Panc1 (cell line): ENCODE measurements at places on chromosomes 3 and 15.

DNA sequence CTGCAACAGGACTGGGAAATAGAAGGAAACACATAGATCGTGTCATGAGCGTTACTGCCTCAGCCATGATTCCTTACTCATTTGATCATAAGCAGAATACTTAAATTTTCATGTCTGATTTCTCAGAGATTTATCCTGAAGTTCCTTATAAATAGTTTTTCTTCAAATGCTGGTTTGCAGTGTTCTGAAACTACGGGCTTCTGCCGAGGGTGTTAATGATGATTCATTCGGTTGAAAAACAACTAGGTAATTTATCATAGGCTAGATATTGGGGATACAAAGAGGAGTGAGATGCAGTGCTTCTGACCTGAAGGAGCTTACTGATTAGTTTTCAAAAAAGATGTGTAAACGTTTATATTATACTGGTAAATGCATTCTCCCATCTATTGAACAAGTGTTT, 428.9 kb downstream of the NLGN1 start:
- no peak for DNase-seq

- DNase-seq: no peak
Observed at GRCh38 chr3:183560607-183561006, 5.1 kb upstream of the KLHL6 start.

DNA sequence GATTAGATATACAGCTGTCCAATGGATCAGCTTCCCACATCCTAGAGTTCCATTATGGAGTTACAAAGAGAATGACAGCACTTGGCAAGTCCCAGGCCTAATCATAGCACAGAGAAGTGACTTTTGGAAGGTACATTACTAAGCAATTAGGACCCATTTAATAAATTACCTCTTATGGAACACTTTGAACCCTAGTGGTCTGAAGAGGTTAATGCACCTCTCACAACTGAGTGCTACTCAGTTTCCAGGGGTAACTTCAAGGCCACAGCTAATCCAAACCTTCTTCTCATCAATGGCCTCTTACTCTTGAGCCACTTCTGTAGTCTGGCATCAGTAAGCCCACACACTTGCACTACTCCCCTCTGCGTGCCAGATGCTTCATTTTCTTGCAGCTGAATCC, 34.9 kb upstream of the MEIS2 start:
- DNase-seq: no peak

GRCh38 chr3:39445927-39446326, 21.6 kb upstream of the MOBP start:
- no peak for DNase-seq

DNA sequence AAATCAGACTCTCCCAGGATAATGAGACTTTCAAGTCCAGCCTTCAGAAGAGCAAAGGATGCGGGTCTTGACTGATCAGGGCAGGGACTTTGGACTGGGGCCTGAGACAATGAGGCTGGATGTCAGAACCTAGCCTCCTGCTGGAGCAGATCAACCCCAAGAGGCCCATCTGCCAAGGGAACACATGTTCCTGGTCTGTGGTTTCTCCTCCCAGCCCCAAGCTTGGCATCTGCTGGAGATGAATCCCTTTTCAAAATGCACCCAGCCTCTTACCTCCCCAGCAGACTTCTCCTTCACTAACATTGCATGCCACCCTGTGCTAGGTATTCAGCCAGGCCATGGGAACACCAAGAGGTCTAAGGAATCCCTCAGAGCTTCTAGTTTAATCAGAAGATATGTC, 43.7 kb upstream of the MFGE8 start:
- no peak for DNase-seq

GRCh38 chr3:52088445-52089367, 32.3 kb upstream of the DUSP7 start:
- DNase-seq: no peak

DNA sequence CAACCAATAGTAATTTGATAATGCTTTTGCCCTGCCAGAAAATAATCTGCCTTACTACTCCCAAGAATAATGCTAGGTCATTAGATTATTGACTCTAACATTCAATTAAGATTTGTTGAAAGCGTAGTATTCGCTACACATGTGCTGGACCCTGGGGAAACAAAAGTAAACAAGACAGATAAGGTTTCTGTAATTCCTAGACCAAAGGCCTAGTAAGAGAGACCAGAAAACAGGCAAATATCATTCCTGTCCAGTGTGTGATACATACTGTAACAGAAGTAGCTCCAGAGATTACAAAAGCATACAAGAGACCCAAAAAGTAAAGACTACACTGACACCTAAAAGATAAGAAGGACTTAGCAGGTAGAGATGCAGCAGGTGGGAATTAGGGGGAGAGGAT, 60.8 kb downstream of the PLOD2 start:
- DNase-seq: no peak

GRCh38 chr15:58224068-58224467, 85.9 kb downstream of the AQP9 start:
- DNase-seq: no peak

GRCh38 chr3:170947018-170947769, 38.8 kb upstream of the EIF5A2 start:
- no peak for DNase-seq

- DNase-seq: no peak
Observed at GRCh38 chr3:192850451-192850981, 67.1 kb downstream of the MB21D2 start.

- DNase-seq: no peak
Observed at GRCh38 chr3:195240939-195241338, 30.0 kb downstream of the XXYLT1 start.

DNA sequence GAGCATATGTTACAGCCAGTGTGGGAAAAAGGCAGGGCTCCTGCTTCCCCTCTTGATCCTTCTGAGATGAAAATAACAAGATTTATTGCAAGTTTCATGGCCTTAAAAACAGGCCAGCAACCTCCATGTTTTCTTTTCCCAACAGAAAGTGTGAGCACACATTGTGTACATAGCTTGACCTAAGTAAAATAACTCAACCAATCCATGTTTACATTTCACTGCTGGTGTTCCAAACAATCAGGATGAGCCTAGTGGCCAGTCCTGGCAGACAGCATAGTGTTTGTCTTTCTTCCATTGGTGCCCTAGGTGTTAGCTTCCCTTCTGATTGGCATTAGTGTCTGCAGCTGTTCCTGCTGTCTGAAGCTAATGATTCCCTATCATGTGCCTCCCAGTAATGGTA, 847.7 kb downstream of the EPHA3 start:
- DNase-seq: no peak

GRCh38 chr3:116417151-116417550, 28.1 kb downstream of the LSAMP start:
- DNase-seq: no peak

- DNase-seq: no peak
Observed at GRCh38 chr3:48945891-48946549, 27.4 kb downstream of the ARIH2 start.

GRCh38 chr15:38733331-38733730, 168.7 kb upstream of the RASGRP1 start:
- no peak for DNase-seq

GRCh38 chr3:125166599-125167136, 45.9 kb downstream of the SLC12A8 start:
- no peak for DNase-seq

DNA sequence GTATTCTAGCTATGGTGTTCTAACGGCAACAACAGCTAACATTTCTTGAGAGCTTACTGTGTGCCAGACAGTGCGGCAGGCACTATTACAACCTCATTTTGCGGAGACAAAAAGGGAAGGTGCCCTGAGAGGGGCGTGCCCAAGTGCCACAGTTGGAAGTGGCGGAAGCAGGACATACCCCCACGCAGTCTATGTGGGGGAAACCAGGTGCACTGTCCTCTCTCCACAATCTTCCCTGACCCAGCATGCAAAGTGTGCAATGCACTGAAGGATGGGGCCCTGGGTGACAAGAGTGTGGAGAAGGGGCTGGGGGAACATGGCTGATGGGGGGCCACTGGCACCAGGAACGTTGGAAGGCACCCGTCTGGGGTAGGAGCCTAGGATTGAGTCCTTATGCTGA, 8.6 kb downstream of the ANP32A start:
- no peak for DNase-seq

GRCh38 chr3:31448035-31448881, 84.5 kb upstream of the STT3B start:
- no peak for DNase-seq

- no peak for DNase-seq
Observed at GRCh38 chr3:30548600-30548999, 57.8 kb upstream of the TGFBR2 start.

DNA sequence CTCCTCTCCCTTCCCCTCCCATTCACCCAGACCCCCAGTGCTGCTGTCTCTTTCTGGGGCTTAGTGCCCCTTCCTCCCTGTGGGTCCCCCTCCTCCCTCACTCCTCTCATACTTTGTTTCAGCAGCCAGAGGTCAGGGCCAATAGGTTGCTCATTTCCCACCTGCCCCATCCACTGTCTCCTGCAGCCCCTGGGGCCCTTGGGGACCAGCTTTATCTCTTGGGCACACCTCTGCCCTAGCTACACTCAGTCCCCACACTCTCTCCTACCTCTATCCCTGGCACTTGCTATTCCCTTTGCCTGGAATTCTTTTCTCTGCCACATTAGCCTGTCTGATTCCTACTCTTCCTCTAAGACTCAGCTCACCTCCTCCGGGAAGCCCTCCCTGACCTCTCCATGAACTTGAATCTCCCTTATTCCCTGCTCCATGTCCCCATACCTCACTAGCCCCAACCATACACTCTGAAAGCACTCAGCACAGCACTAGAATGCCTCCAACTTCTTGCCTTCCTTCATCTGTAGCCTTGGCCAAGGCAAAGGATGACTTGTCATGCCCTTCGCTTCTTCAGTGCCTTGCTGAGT, 14.6 kb downstream of the ANPEP start:
- no peak for DNase-seq

- DNase-seq: no peak
Observed at GRCh38 chr3:38549082-38549481, 52.9 kb downstream of the EXOG start.

DNA sequence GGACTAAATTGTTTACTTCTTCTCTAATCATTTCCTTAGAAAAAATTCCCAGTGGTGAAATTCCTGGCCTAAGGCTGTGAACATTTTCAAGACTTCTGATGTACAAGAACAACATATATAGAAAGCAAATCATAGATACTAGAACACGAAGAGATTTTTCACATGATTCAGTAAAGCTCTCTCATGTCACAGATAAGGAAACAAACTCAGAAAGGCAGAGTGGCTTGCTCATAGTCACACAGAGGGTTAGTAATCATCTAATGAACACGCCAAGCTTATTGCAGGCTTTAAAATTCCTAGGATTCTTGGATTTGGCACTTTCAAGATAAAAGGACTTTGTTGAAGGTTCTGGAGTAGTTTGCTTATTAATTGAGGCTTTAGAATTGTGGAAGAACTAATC, 26.2 kb downstream of the CRTAP start:
- DNase-seq: no peak

- no peak for DNase-seq
Observed at GRCh38 chr15:50210462-50211157, 28.6 kb downstream of the SLC27A2 start.

- no peak for DNase-seq
Observed at GRCh38 chr3:132435224-132435910, 18.1 kb downstream of the DNAJC13 start.

DNA sequence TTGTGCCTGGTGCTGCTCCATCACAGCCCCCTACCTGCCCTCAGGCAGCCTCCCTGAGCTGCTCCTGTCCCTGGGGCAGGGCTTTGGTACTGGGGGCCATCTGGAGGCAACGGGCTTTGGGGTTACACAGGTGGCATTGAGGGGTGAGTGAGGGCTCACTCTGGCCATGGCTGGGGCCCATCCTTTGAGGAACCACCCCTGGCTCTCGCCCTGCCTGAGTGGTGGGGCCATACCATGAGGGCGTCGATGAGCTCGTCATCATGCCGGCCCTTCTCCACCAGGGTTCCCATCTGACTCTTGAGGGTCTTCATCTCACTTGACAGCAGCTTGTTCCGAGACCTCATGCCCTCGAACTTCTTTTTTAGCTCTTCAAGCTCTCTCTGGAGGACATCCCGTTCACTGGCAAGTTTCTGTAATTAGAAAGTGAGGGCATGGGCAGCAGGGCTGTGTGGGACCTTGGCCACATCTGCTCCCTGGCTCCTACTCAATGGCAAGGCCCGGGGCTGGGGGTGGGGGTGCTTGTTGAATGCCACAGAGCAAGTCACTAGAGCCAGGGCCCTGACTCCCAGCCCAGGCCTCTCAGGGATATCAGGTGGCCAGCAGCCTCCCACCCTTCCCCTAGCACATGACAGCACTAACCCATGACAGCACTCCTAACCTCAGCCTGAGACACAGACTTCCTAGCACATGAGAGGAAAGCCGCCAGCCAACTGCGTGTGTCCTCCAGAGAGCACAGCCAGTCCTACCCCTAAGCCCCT, 33.5 kb downstream of the CCDC13 start:
- DNase-seq: no peak

DNA sequence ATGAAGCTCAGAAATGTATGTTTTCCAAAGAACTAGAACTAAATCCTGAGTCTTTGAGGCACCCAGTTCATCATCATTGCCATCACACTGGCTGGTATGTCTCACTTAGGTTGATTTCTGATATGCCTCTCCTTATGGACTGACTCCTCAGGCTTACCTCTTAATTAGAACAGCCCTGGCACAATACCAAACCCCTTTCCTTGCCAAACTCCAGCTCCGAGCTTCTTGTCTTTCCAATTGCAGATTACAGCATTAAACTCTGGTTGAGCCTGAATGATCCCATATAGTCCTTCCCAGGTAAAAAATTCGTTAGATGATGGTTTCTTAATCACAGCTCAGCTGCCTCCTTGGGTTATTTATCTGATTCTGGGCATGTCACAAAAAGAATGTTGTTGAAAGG, 66.3 kb downstream of the RTP4 start:
- DNase-seq: no peak

GRCh38 chr3:33360136-33360825, 79.9 kb downstream of the UBP1 start:
- DNase-seq: peak; percentile 72

DNA sequence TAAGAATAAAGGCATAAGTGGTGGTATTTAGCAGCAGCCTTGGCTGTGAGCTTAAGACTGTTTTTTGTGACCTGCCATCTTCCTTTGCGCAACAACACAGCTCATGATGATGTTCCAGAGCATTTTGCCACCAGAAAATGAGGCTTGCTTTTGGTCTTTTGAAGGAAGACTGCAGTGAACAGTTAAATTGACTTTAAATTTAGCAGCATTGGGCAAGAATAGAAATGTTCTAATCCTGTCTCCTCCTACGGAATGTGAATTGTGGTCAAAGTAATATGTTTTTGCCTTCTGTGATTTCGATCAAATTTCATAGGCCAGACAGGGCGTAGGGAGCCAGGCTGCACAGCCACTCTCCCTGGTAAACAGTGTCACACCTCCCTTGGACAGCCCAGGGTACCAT, 460.7 kb upstream of the RASGRP1 start:
- no peak for DNase-seq

- DNase-seq: no peak
Observed at GRCh38 chr3:36695769-36696137, 68.6 kb downstream of the DCLK3 start.

GRCh38 chr3:29514170-29514569, 233.3 kb downstream of the RBMS3 start:
- DNase-seq: no peak

DNA sequence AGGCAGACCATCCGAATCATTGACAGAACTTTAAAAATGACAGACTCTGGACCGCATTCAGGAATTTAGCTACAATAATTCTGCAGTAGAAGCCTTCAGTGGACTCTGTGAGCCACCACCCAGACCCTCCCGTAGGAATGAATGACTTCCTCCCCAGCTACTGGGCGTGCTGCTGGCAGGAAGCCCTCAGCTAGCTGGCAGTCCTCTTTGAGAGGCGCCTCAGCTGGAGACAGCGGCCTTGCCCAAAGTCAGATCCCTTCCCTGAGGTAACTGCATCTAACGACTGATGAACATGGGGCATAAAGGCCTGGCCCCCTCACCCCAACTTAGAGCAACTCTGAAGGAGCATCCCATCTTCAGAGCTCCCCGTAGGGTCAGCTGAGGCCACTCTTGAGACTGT, 25.8 kb downstream of the CRABP1 start:
- DNase-seq: no peak
